ENCODE measurements at places on chromosomes 6 and 20.

DNA sequence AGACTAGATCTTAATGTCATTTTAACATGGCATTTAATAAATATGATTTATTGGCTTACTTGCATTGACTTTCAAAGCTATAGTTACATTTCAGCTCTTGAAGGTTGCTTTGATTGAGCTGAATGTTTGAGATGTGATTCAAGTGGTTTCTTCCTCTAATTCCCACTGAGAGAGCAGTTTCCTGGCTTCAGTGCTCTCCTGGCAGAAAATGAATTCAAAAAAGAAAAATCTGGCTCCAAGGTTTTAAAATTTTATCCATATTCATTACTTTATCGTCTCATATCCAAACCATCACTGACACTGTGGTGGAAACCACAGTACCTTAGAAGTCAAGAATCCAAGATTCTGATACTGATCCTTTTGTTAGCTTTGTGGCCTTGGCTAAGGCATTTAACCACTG, 263.1 kb upstream of the HSF2 start:
- no peak for DNase-seq

DNA sequence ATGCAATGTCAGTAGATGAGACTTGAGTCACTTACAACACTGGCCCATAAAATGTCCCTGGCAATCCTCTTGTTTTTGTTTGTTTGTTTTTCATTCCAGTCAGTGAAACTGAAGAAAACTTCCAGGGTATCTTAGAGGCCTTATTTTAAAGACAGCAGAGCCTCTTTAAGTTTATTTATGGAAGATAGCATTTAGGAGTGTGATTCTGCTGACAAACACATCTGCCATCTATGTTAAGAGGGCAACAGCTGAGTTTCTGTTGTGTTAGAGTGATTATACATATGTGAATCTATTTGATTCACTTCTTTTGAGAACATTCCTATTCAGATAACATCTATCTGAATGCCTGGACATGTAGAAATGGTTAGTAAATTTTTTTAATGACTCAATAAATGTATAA, 812.6 kb downstream of the TENT5A start:
- no peak for DNase-seq

- no peak for DNase-seq
These were observed 194.2 kb downstream of the PRL start for GRCh38 chr6:22102671-22103070.

- DNase-seq, result no peak
These were observed 143.3 kb downstream of the MYO6 start for GRCh38 chr6:75892384-75892783.

DNA sequence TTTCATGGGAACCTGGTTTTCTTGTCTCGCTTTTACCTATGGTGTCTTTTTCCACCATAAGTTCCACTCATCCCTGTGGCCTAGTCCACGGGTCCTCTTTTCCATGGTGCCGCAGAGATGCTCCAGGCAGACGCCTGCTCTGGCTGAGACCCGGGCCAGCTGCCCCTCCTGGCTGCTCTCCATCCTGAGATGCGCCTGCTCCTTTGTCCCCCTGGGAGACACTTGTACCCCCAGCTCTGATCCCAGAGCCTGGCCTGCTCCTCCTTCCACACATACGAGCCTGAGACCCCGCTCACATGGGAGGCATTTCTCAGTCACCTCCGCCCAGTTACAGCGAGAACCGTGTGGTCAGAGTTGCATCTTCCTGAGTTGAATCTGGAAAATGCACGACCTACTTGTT, 29.6 kb downstream of the RNASET2 start:
- DNase-seq, result no peak

DNA sequence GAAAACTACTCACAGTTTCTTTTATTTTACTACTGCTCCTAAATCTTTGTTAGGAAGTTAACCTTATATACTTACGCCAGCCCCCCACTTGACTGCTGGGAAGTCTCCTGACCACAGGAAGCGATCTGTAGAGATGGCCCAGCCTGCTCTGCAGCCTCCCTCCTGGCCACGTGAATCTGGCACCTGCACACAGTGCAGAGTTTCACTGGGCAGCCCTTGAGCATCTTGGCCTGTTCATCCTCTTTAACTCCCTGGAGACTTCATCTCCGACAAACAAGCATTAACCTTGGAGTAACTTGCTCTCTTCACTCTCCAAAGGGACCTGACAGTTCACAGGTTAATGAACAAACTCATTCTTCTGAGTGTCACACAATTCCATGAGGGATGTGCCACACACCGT, 294.1 kb downstream of the BTBD9 start:
- DNase-seq, result no peak

Measured in AG20443 (cell line).